ENCODE measurements at places on chromosomes 4 and X.
A peak's percentile ranks its signal among the peaks of the same experiment; 100 is the strongest.

- DNase-seq = no peak
These were observed 234.1 kb downstream of the CPE start for GRCh38 chr4:165612936-165613335.

DNA sequence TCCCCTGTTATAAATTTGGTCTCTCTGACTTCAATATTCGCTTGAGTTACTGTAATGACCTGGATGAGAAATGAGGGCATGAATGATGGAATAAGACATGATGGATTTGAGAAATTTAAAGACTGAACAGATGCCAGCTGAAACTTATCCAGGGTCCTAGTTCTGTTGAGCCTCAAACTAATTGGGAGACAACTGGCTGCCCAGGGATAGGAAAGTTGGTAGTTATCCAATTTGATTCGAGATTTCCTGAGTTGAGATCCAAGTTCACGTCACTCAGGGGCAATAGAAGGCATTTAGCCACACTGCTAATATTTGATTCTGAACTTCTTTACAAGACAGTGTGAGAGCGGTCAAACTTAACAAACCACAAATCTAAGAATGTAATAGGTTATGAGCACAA is 159.0 kb upstream of the CXCL13 start:
- no peak for DNase-seq

DNA sequence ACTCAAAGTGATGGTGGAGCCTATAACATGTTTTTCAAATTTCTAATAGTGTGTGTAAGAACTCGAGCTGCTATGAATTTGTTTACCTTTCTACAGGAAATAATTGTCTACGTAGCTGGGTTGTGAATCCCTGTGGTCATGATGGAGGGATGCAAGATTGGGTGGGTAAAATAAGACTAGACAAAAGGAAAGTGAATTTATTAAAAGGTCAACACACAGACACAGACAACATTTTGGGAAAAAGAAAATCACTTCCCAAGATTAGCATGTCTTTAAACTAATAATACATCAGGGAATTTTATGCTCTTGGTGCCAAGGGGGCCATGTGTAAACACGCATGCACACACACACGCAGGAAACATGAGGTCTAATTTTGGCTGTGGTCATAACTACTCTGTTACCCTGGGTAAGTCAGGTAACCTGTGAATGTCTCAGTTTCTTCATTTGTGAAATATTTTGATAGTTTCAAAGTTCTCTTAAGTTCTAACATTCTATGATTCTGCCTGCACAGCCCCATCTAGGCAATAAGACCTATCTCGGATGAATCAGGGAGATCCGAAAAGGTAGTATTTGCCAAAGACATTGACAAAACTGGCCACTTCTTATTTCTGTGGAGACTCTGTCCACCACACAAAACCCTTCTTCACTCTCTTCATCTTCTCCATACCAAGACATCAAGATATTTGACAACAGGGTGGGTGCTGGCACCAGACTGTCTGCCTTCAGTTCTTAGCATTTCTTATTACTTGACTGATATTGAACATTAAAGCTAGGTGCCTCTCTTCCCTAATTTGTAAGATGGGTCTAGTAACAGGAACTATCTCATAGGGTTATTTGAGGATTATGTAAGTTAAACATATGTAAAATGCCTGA is 1.6 kb upstream of the UNC5C start:
- no peak for DNase-seq

GRCh38 chrX:104659005-104659744 is 93.2 kb downstream of the IL1RAPL2 start:
- DNase-seq = no peak

- DNase-seq = peak; percentile 48
These were observed 754 bp upstream of the KLF3 start for GRCh38 chr4:38663090-38663800.

- DNase-seq = no peak
These were observed 276.8 kb downstream of the FBXW7 start for GRCh38 chr4:152258804-152259708.

- DNase-seq = no peak
These were observed 41.8 kb downstream of the FGF13 start for GRCh38 chrX:138669693-138670092.

DNA sequence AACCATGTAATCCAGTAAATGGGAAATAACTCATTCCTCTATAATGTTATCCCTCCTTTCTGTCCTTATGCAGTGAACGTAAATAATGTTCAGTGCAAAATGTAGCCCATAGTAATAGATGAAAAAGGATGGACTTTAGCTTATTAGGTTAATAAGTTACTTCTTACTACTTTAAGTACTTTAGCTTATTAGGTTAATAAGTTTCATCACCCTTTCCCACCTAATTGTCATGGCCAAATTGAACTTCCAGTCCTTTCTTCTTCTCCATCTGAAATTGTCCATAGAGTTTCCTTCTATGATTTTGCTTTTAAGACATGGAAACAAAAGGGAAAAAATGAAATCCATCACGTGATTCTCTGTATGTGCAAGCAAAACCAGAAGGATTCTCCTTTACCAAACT is 15.2 kb upstream of the TMEM165 start:
- no peak for DNase-seq

DNA sequence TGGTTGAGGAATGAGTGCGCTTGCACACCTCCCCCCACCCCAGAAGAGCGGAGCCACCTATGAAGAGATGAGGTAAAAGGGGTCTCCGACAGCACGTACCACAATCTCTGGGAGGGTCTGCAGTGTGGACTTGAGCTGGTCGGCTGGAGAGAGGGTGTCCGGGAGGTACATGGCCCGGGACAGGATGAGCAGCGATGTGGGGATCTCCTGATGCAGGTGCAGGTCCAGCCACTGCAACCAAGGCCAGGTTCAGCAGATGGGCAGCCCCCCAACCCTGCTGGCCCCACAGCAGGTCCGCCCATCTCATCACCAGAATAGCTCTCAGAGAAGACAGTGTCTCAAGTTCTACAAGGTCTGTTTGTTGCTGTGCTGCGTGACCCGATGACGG is 30.4 kb downstream of the FGFR3 start:
- DNase-seq = no peak

DNA sequence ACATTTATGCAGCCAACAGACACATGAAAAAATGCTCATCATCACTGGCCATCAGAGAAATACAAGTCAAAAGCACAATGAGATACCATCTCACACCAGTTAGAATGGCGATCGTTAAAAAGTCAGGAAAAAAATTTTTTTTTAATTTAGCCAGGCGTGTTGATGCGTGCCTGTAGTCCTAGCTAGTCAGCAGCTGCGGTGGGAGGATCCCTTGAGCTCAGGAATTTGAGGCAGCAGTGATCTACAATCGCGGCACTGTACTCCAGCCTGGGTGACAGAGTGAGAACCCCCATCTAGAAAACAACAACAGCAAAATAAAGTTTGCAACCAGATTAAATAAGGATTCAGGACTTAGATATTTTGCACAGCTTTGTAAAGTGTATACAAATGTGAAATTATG is 65.7 kb upstream of the ALG13 start:
- DNase-seq = no peak

DNA sequence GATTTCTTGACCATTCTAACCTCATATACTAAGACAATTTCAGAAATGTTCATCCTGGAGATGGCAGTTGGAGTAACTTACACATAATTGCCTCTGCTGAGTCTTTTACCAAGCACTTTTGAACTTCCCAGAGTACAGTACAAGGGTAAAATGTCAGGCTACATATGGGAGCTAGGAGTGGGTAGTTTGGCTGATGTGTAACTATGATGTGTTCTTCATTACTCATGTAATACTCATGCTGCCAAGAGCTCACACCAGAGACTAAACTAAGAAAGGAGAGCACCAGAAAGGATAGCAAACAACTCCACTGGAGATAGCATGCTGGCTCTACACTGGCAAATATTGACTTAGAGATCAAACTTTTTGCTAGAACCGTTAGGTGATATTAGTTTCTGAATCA is 194.0 kb downstream of the PDGFRA start:
- DNase-seq = no peak

DNA sequence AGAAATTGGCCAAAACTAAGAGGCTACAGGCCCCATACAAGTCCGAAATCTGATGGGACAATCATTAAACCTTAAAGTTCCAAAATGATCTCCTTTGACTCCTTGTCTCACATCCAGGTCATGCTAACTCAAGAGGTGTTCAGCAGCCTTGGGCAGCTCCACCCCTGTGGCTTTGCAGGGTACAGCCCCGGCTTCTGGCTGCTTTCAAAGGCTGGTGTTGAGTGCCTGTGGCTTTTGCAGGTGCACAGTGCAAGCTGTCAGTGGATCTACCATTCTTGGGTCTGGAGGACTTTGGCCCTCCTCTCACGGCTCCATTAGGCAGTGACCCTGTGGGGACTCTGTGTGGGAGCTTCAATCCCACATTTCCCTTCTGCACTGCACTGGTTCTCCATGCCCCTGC is 329.1 kb upstream of the MAD2L1 start:
- DNase-seq = no peak

DNA sequence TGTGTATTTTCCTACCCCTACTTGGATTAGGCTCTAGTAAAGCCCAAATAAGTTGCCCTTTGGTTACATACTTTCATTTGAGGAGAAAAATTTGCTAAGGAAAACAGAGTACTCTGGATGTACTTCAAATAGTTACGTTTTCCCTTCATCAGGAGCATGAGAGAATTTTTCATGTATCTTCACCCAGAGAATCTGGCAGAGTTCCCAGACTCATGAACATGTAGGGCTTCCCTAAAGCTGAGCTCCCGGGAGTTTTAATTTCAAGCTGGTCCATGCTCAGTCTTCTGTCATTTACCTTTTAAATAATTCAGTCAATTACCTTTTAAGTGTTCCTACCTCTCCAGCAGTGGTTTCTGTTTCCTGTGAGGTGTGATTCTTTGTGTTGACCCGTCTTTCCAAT is 367.5 kb upstream of the GRID2 start:
- DNase-seq = no peak

DNA sequence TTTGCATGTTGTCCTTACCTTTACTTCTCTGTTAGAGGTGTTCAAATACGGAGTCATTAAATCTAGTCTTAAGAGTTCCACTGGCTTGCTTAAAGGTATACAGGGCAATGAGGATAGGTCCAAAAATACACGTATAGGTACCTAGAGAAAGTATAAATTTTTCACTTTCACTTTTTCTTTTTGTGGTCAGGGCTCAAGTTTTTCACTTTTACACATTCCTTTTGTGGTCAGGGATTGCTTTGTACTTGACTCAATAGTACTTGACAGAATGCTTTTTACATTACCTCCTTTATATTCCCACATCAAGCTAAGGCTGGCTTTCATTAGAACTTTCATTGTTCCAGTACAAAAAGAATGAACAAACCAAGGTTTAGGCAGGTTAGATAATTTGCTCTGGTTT is 21.7 kb downstream of the TMEM184C start:
- no peak for DNase-seq

- no peak for DNase-seq
These were observed 64.0 kb downstream of the SLC39A8 start for GRCh38 chr4:102281171-102281839.

- peak; percentile 81 for DNase-seq
These were observed 915 bp upstream of the RAB33B start for GRCh38 chr4:139453041-139453370.

DNA sequence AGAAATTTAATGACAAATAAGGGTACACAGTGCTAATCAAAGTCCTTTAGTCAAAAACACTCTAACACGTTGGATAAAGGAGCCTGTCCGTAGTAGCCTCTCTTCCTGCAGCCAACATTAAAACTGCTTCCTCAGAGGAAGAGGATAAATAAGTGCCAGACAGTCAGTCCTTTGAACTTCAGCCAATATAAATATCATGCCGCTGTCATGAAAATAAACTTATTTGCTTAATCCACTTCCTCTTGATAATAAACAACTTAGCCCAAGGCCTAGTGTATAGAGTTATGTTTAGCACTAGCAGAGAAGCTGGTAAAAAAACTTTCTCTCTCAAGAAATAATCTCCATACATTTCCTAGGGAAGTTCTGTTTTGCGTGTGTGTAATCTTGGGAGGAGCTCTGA is 196.7 kb downstream of the HS3ST1 start:
- no peak for DNase-seq

DNA sequence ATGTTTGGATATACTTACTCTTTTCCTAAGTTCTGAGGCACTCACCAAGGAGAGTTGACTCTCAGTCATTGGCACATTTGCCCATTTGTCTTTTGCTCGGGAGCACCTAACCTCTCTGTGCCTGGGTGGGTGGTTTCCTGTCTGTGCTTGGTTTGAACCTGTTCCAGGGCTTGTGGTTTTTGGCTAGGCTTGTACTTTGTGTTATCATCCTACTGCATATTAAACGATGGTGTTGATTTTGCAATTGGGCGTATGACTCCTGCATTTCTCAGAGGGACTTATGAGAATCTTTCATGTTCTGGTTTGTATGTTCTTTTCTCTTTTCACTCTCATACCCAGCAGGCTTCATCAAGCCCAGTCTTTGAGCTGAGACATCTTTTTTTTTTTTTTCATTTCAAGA is 161.7 kb downstream of the BTC start:
- peak; percentile 34 for DNase-seq

- DNase-seq = no peak
These were observed 17.2 kb upstream of the COL25A1 start for GRCh38 chr4:109319684-109320083.

- no peak for DNase-seq
These were observed 147.0 kb upstream of the CTSO start for GRCh38 chr4:156100651-156101050.
